Placental pericyte (primary cell): ENCODE measurements at places on chromosomes 16 and 17. TPM values are rescaled to one million over a fixed set of nuclear protein-coding genes. Genes with fewer than 3 reads are reported as not detected.

The BCL6B gene
- total RNA-seq = under 0.01 TPM in 1 of 2 replicates, not detected in the other

The SBK1 gene
- under 0.01 TPM in 1 of 2 replicates, not detected in the other for total RNA-seq

The GCGR gene
- not detected in 2 replicates for total RNA-seq

The IGFALS gene
- under 0.01 TPM in 2 replicates for total RNA-seq

The CEMP1 gene
- total RNA-seq = not detected in 2 replicates
